Stimulated activated CD4-positive, alpha-beta T cell treated with anti-CD3 and anti-CD28 coated beads, Interleukin-4, amount 100 ng/mL, for 24 hours (primary cell): ENCODE measurements at places on chromosomes 2 and 18.

DNA sequence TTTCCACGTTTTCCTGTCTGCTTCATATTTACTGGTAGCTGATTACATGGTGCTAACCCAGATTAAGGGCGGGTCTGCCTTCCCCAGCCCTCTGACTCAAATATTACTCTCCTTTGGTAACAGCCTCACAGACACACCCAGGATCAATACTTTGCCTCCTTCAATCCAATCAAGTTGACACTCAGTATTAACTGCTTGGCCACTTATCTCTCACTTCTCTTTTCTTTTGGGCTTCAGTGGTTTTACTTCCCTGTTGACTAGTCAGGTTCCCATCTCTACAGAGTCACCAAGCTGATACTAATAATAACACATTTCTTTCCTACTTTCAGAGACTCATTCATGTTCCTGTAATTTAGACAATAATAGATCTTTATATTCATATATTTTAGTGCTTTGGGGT lies 302.2 kb upstream of the MAP2 start:
- no peak for DNase-seq

GRCh38 chr2:236501026-236501425 lies 68.6 kb upstream of the ACKR3 start:
- DNase-seq: no peak

DNA sequence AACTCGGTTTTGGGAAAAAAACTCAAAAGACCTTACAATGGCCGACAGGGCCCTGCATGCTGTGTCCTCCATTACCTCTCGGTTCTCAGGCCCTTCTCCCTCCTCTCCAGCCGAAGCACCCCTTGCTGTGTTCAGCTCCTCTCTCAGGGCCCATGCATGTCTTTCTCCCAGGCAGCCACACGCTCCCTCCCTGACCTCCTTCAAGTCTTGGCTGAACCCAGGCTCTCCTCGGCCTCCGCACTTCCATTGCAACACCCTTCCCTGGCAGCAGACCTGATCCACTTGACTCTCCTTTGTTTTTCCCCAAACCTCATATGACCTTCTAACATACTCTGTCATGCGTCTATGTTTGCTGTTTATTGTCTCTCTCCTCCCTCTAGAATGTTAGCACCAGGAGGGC lies 114.0 kb downstream of the CYP26B1 start:
- DNase-seq: no peak

DNA sequence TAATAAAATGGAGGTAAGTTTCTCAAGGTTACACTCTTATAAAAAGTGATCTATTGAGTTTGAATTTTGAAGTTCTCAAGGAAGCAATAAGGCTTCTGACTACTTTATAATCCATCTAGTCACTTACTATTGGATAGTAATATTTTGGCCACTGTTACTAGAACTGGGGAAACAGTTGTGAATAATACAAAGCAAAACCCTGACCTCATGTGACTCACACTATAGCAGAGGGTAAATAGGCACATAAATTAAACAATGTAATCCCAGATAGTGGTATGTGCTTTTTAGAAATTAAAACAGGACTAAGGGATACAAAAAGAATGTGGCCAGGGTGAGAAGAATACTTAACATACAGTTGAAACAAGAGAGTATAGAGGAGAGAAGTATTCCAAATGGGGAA lies 78.6 kb downstream of the CALCRL start:
- DNase-seq: no peak

GRCh38 chr2:36044411-36044810 lies 311.2 kb upstream of the CRIM1 start:
- no peak for DNase-seq

- DNase-seq: no peak
These were observed 53.5 kb downstream of the TMEM182 start for GRCh38 chr2:102815285-102815684.

DNA sequence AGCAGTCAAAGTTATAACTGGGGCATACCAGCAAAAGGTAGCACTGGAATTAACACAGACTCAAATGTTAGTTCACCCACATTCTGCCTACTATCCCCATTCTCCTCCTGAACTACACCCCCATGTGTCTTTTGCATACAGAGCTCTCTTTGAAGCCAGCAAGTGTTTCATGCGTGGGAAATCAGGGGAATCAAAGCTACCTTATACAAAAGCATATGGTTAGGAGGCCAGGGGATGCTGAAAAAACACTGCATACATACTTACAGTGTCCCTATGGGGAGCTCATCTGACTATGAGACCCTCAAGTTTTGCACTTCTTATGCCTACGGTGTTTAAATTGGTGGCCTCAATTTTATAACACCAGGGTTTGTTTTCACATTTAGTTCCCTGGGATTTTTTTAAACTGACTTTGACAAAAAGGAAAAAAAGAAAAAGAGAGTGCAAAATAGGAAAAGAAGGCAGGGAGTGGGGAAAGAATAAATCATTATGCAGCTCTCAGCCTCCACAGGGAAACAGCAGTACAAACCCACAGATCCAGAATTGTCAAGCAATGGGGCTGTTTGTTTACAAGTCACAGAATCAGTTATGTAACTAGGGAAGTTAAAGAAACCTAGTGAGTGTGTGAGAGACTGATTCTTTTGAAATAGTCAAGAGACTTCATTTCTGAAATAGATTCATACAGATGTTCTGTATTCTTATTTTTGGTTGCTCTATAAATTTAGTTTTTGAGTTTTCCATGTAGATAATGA lies 20.1 kb upstream of the PPP3R1 start:
- no peak for DNase-seq

DNA sequence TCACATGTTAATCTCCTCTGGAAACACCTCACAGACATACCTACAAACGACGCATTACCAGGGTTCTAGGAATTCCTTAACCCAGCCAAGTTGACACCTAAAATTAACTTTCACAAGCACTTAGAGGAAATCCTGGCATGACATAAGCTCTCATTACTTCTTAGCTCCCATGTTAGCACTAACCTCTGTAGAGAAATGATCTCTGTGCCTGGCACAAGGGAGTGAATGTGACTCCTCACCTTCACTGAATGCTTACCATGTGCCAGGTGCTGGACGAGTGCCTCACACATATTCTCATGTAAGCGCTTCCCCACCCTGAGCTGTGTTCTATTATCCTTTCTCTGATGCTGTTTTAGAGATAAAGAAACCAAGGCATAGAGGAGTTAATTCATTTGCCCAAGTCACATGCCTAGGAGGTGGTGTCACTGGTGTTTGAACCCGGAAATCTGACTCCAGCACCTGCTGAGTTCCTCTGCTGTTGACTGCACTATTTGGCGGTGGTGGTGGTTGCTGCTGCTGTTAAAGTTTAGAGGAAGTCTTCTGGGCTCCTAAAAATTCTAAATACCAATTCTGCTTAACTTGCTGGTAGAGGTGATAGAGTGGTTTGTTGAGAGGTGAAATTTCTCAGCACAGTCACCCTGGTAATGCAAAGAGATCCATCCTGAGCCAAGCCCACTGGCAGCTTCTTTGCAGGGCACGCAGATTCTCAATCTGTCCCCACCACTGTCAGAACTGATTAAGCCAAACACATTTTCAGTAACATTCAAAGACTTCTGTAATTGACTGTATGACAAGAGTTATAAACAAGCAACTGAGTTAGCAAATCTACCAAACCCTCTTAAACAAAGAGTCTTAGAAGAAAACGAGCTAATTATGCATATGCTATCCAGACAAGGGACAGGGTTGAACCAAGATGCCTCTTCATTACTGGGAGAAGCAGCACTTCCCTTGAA lies 200.3 kb downstream of the CMPK2 start:
- no peak for DNase-seq

- DNase-seq: no peak
These were observed 73.0 kb downstream of the FSIP2 start for GRCh38 chr2:185811580-185811979.
